SJCRH30 (cell line): ENCODE measurements at places on chromosomes 16 and 17. TPM values are rescaled to one million over a fixed set of nuclear protein-coding genes. Genes with fewer than 3 reads are reported as not detected.

- no peaks in the 10 kb centered on the region for H3K4me1 ChIP-seq
- DNase-seq, result no peak
- no peak overlapping the region for H3K4me3 ChIP-seq
- H3K27me3 ChIP-seq, result no peaks in the 10 kb centered on the region
- no peak overlapping the region for H3K27ac ChIP-seq
Observed at GRCh38 chr17:57569021-57569420, 176.1 kb downstream of the CCDC182 start.

GRCh38 chr16:86574646-86575045 is 3.7 kb upstream of the FOXL1 start:
- H3K4me1 ChIP-seq, result no peaks in the 10 kb centered on the region; the same call in 1 of the 2 replicates
- H3K27ac ChIP-seq, result no peak overlapping the region
- DNase-seq, result no peak
- no peak overlapping the region for H3K4me3 ChIP-seq
- no peaks in the 10 kb centered on the region for H3K27me3 ChIP-seq

DNA sequence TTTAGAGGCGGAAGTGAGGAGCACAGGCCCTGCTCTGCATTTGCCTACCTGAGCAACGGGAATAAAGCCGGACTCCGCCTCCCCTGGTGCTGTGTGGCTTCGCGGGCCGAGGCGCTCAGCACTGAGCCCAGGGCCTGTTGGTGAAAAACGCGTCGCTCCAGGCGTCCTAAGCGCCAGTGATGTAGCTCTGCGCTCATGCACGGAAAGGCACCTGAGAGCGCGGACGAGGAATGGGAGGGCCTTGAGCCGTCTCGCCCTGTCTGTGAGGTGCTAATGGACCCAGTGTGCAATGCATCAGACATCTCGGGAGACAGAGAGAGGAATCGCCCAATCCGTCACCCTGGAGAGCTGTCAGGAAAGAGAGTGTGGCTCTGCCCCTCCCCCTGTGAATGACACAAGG is 17.2 kb upstream of the ATP2A3 start:
- H3K4me3 ChIP-seq, result no peak overlapping the region
- H3K36me3 ChIP-seq, result no peaks in the 10 kb centered on the region
- no peak for DNase-seq
- peaks cover 3% of the 10 kb centered on the region; the same call in 1 of the 2 replicates for H3K4me1 ChIP-seq
- H3K27ac ChIP-seq, result no peak overlapping the region

GRCh38 chr17:72117535-72118334 is 3.1 kb upstream of the SOX9 start:
- peaks cover 2% of the 10 kb centered on the region; the same call in 1 of the 2 replicates for H3K4me1 ChIP-seq
- H3K4me3 ChIP-seq, result no peak overlapping the region
- DNase-seq, result no peak
- H3K36me3 ChIP-seq, result peaks cover 3% of the 10 kb centered on the region

DNA sequence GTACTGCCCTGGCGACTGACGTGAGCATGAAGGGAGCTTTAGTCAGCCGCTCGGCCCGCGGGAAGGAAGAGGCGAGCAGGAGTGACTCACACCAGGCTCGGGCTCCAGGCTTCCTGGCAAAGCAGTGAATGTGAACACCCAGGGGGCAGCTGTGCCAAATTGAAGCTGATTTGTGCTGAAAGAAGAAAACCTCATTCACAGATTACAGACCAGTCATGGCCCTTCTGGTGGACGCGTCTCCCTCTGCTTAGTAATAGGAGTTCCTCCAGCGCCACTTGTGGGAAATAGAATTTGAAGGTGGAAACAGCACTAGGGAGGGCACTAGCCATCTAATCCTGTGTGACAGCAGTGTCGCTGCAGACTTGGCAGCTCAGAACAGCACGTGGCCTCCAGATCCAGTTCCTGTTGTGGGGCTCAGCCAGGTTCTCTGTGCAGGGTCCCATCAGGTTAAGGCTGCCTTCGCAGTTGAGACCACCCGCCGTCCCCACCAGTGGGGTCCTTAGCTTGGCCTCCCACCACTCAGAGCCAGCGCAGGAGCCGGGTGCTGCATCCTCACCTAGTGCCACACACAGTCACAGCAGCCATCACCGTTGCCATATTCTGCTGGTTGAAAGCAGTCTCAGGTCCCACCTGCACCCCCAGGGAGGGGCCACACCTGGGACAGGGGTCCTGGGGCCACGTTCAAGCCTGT is 164.5 kb upstream of the CHMP6 start:
- H3K27me3 ChIP-seq, result no peaks in the 10 kb centered on the region
- DNase-seq, result peak; percentile 69
- H3K4me1 ChIP-seq, result peaks cover 11% of the 10 kb centered on the region
- no peak overlapping the region for H3K4me3 ChIP-seq

CDK12 gene
- 47.6 and 51.9 TPM in 2 replicates for total RNA-seq

ZNF287 gene
- total RNA-seq, result 17.0 and 18.2 TPM in 2 replicates

TBC1D3B gene
- 1.5 and 3.7 TPM in 2 replicates for total RNA-seq
